ENCODE measurements at places on chromosomes 5 and 9.

- no peak for DNase-seq
Measured at GRCh38 chr5:74303578-74303977, 336.9 kb downstream of the ENC1 start.

- DNase-seq: no peak
Measured at GRCh38 chr9:90641884-90642487, 638 bp downstream of the DIRAS2 start.

DNA sequence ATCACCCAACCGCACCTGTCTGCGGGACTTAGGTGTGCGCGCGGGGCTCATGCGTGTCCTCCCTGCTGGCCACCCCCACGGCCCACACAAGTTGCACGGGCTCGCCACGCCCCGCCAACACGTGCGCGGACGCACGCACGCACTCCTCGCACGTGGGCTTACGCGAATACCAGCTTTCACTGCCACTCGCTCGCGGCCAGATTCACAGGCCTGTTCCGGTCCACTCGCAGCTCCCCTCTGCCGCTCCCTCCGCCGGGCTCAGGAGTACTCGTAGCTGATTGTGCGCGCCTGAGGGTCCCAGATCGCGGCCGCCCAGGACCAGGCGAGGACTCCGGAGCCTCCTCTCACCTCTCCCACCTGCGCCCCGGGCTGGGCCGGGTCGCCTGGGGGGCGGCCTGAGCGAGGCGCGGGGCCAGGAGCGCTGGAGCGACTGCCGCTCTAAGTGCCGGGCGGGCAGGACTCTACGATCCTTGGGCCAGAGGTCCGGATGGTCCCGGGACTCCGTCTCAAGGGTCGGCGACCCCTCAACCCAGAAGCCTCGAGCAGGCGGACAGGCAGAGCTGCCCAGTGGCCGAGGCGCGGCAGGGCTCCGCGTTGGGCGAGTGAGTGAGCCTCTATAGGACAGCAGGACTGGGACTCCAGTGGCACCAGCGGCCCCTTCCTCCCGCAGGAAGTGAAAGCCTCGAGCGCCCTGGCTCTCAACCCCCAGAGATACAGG lies 3.4 kb downstream of the PCDHGC5 start:
- DNase-seq: no peak

- DNase-seq: no peak
Measured at GRCh38 chr5:124310453-124310852, 436.0 kb downstream of the ZNF608 start.

DNA sequence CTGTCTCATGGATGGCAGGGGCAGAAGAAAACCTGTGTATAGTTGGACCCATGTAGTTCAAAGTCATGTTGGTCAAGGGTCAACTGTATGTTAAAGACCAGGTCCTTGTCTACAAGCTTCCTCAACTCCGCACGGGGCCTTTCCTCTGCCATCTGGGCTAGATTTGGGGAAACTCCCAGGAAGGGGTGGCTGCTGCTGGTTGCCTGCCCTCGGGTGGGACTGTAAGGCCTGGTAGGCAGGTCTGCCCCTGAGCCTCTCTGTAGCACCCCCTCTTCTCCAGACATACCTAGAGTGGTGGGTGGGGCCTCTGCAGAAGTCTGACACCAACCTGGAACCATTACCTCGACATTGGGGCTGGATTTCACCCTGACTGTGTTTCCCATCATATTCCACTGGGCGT lies 15.2 kb downstream of the ENHO start:
- no peak for DNase-seq

DNA sequence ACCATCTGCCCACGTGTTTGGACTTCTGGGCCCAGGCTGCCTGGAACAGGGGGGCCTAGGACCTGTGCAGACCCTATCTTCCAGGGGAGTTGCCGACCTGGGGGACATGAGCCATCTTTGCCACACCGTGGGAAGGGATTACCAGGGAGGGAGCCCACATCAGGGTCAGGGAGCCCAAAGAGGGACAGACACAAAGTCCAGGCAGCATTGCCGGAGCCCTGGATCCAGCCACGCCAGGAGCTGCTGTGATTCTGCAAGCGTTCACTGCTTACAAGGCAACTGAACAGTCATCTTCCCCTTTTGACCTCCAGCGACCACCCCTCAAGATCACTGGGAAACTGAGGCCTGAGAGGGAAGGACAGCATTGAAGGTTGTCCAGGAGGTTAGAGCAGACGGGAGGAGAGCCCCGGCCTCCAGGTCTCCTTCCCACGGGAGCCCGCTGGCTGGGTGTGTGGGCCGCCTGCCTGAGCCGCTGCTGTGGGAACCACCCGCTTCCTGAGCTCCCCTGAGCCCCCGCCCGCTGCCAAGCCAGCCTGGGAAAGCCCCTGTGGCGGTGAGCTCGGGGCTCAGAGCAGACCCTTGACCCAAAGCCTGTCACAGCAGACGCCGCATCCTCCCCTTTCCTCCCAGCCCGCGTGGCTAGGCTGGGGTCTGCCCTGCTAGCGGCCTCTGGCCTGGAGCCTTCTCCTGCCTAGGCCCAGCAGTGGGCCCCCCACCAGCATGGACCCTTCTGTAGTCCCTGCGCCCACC lies 17.1 kb upstream of the NOTCH1 start:
- DNase-seq: no peak
